ENCODE measurements at places on chromosomes 7 and 10. TPM values are rescaled to one million over a fixed set of nuclear protein-coding genes. Genes with fewer than 3 reads are reported as not detected.

The SUPV3L1 gene
- total RNA-seq = 35.5 TPM

The LIPJ gene
- not detected for total RNA-seq

The SEMA3E gene
- total RNA-seq = not detected

The SLC26A5 gene
- total RNA-seq = not detected

The SORCS3 gene
- not detected for total RNA-seq

The FLNC gene
- not detected for total RNA-seq

The MYH16 gene
- total RNA-seq = not detected

The KLLN gene
- 0.79 TPM for total RNA-seq

The EPC1 gene
- total RNA-seq = 40.9 TPM

The FUOM gene
- 13.4 TPM for total RNA-seq

The NRP1 gene
- 0.11 TPM for total RNA-seq

The AUTS2 gene
- 15.2 TPM for total RNA-seq

The NUTM2B gene
- total RNA-seq = 0.87 TPM

The CCDC186 gene
- total RNA-seq = 12.8 TPM

The VWC2 gene
- total RNA-seq = not detected

The FAM25C gene
- total RNA-seq = not detected

The PLAC9 gene
- not detected for total RNA-seq

The NPY4R gene
- not detected for total RNA-seq

The ABLIM1 gene
- 62.3 TPM for total RNA-seq

The AFAP1L2 gene
- total RNA-seq = 4.0 TPM

The ITPRID1 gene
- not detected for total RNA-seq

The PPP1R3C gene
- total RNA-seq = not detected

The DNAAF5 gene
- total RNA-seq = 25.5 TPM

The LRRTM3 gene
- total RNA-seq = not detected

The CFAP69 gene
- 0.65 TPM for total RNA-seq

The CLEC5A gene
- total RNA-seq = not detected

The RGR gene
- not detected for total RNA-seq

The C10orf105 gene
- 0.73 TPM for total RNA-seq
